CMK (cell line): ENCODE measurements at places on chromosomes 4 and X.

GRCh38 chr4:112284166-112284565 is 1.5 kb downstream of the TIFA start:
- DNase-seq, result no peak

- no peak for DNase-seq
These were observed 175.8 kb upstream of the PITX2 start for GRCh38 chr4:110798687-110799086.

- no peak for DNase-seq
These were observed 369.6 kb downstream of the PCDH7 start for GRCh38 chr4:31089815-31090214.

- no peak for DNase-seq
These were observed 24.3 kb upstream of the DKK2 start for GRCh38 chr4:107060388-107060787.

- no peak for DNase-seq
These were observed 59.6 kb downstream of the KANTR start for GRCh38 chrX:53153581-53153980.
